NCI-H446 treated with DMSO at 0.1 percent for 48 hours (cell line): ENCODE measurements at places on chromosomes 3 and 15.

- no peak for DNase-seq
Measured at GRCh38 chr15:90646662-90647305, 70.4 kb upstream of the BLM start.

DNA sequence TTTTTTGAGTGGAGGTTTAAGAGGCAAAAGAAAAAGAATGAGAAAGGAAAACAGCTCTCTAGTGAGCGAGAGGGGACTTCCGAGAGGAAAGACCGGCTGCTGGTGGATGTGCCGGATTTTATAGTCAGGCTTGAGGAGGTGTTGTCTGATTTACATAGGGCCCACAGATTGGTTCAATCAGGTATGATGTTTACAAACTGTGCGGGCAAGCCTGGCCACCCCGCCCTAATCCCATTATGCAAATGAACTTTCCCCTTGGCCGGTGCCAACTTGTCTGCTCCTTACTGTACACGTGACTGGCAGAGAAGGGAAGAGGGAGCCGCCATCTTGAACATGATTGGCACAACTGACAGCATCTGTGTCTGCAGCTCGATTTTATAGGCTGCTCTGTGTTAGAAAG, 44.7 kb downstream of the FAM43A start:
- DNase-seq, result peak; percentile 82

- DNase-seq, result peak; percentile 66
Measured at GRCh38 chr15:70100474-70101341, 3.0 kb upstream of the TLE3 start.

DNA sequence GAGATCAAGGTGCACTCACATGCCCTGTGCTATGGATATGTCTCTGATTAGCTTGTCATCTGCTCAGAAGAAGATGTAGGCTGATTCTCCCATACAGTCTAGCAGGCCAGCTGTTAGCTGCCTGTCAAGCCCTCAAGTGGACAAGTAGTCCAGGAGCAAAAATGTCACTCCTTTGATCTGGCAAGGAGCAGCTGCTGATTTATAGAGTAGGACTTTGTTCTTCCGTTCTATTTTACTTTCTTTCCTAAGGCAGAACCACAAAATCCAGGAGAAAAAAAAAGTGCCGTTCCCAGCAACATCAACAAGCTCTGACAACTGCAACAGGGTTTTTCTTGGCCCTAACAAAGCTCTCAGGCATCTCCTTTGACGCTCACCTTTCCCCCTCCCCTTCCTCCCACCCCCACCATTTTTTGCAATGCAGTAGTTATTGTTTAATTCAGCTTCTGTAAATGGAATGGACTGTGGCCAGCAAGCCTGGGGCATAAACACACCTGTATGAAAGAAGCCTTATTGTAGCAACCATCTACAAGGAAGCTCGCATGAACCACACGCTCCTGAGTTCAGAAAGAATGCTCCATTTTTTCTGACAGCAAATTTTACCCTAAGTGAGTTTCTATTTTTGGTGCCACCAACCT, 196.3 kb downstream of the MEIS2 start:
- DNase-seq, result no peak

GRCh38 chr3:115689928-115690327, 66.6 kb downstream of the GAP43 start:
- peak; percentile 55 for DNase-seq

DNA sequence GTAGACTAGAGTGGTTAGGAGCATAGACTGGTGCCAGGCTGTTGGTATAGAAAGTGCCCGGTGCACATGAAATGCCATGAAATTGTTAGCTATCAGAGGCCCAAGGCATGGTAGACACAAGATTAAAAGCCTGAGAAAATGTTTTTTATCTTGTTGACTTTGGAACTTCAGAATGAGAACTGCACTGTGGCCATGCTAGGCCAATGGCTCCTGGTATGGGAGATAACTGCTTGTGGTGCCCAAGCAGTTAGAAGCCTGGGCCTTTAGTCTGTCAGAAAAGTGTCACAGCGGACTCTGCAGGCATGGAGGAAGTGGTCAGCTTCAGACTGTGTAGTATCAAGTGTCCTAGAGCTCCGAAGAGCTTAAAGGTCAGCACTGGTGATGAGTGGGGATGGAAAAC, 11.9 kb downstream of the FYCO1 start:
- DNase-seq, result no peak

DNA sequence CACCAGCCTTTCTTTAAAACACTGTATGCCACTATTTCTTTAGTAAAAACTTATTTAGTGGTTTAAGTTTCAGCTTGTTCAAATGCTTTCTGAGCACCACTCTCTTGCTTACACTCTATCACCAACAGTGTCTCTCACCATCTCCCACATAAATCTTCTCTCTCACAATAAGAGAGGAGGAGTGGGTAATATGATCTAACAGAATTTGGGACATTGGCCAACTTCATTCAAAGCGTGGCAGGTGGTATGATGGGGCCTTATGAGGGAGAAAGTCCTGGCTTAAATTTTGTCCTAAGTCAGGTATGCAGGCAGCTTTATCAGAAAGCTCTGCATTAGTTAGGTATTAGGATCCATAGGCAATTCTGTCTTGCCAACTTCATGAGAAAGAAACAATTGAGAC, 1132.5 kb downstream of the TUSC7 start:
- peak; percentile 21 for DNase-seq

DNA sequence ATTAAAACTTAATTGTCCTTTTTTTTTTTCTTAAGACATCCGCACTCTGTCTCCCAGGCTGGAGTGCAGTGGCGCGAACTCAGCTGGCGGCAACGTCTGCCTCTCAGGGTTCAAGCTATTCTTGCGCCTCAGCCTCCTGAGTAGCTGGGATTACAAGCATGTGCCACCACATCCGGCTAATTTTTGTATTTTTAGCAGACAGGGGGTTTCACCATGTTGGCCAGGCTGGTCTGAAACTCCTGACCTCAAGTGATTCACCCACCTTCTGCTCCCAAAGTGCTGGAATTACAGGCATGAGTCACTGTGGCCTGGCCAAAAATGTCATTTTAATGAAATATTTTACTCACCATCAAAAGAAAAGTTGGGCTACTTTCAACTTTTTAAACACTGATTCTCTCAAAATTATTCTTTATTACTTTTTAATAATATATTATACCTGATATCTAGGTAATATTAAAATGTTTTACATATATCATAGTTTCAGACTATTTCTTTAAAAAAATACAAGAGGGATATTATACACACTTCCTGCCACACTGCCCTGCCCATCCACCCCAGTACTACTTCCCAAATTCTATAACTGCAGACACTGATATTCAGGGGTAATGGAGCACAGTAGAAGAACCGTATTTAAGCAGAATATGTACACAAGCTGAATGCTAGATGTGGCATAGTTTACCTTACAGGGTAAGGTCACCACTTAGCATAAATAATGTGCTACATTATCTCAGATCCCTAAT, 723.9 kb upstream of the ZNF385D start:
- no peak for DNase-seq

- no peak for DNase-seq
Measured at GRCh38 chr3:66789580-66790237, 208.4 kb upstream of the KBTBD8 start.

GRCh38 chr3:73516631-73517030, 108.1 kb downstream of the PDZRN3 start:
- no peak for DNase-seq

DNA sequence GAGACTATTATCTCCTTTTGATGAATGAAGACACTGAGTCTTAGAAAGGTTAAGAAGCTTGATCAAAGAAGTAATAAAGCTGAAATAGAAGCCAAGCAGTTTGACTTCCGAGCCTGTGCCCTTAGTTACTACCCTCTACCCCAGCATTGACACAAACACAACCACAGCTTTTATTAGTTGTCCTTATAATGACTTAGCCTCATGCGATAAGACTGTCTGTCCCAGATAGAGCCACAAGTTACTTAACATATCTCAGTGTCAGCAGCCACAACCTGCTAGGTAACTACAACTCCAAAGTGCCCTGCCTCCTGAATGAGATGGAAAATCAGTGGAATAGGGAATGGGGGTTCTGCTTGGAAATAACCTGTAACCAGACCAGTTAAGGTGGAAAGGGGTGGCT, 781.6 kb upstream of the CFAP20DC start:
- DNase-seq, result no peak

- DNase-seq, result no peak
Measured at GRCh38 chr3:108250626-108251025, 28.4 kb upstream of the IFT57 start.

GRCh38 chr3:133377396-133377795, 22.5 kb upstream of the BFSP2 start:
- no peak for DNase-seq

DNA sequence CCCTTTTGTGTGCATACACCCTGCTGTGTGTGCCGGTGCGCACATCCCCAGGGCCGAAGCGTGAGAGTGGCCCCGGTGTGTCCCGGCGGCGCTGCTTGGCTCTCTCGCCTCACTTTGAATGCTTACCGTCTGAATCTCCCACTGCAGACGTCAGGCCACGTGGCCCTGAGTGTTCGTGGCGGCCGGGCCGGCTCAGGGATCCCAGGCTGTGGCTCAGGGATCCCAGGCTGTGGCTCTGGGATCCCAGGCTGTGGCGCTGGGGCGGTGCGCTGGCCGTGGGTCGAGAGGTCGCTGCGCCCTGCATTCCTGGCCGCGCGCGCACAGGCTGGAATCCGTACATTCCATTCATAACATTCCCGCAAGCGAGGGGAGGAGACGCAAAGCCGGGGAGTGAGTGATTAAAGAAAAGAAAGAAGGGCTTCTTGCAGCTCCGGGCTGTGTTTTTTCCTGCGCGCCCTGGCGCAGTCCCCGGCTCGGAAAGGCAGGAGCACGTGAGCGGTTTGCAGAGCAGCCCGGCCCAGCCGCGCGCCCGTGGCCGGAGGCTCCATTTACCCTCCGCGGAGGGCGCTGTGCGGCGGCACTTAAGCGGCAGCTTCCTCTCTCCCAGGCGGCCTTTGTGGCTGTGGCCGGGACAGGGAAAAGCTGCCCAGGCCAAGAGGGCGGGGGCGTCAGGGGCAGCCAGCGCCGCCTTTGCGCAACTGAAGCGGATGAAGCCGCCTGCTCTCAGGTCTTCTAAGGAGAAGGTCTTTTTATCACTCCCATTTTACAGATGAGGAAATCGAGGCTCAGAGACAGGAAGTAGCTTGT, 87.0 kb upstream of the ALDH1L1 start:
- DNase-seq, result no peak

- DNase-seq, result no peak
Measured at GRCh38 chr15:95470997-95471689, 859.4 kb upstream of the NR2F2 start.

GRCh38 chr3:124788254-124788745, 58.0 kb downstream of the UMPS start:
- DNase-seq, result no peak

DNA sequence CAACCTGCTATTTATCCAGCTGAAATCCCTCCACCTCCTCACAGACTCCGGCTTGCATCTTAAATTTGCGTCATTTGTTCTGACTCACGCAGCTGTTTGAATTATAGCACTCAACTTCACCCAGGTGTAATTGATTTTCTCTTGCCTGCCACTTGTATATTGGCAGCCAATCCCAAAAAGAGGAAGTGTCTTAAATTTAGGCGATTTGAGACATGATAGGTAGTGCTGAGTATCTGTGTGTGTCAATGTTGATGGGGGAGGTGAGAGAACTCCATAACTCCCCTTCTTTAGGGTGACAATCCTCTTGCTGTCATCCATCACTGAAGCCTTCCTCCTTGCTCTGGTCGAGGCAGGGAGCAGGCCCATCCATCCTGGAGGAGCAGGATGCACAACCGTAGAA, 77.2 kb upstream of the TPRG1 start:
- no peak for DNase-seq

- no peak for DNase-seq
Measured at GRCh38 chr3:57826952-57827723, 71.0 kb downstream of the SLMAP start.

- no peak for DNase-seq
Measured at GRCh38 chr3:175651716-175652115, 792.6 kb downstream of the NAALADL2 start.

DNA sequence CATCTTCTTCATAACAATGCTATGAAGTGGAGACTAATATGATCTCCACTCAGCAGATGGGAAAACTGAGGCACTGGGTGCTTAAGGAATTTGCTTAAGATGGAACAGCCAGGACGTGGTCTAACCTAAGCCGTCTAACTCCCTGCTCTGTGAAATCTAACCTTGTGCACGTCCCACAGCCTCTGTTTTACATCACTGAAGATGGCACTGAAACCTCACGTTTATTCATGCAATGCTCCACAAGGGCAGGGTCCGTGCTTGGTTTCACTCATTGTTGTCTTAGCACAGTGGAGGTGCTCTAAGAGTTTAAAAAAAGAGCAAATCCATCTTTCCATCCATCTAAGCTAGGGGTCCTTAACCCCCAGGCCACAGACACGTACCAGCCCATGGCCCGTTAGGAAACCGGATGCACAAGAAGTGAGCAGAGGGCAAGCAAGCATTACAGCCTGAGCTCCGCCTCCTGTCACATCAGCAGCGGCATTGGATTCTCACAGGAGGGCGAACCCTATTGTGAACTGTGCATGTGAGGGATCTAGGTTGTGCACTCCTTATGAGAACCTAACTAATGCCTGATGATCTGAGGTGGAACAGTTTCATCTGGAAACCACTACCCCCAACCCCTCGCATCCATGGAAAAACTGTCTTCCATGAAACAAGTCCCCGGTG, 118.0 kb downstream of the FOXP1 start:
- no peak for DNase-seq

DNA sequence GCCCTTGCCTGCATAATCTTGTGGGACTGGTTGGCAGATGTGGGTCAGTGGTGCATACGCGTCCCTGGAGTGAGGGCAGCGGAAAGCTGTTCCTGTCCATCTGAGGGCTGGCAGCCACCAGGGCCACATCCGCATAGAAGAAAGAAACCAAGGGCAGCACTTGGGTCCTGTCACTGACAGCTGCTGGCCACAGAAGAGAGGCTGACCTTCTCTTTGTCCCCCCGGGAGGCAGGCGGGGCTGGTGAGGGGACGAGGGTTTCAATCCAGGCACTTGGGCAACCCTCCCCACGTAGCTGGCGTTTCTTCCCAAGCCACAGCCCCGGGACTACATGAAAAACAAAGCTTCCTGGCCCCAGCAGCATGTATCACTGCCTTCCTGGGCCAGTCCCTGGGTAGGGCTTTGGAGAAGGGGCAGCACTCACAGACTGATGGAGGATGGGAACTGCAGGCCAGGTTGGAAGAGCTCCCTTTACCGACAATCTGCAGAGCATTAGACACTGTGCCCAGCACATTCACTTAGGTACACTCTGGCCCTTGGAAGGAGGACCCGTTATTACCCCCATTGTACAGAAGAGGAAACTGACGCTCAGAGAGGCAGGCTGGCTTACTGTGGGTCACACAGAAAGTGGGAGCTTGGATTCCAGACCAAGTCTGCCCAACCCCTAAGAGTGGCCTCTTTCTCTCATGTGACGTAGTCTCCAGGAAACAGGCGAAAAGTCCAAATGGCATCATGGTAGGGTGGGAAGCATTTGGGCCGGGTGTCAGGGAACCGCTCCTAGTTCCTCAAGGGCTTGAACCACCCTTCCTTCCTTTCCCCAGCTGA, 78.8 kb upstream of the SLC6A6 start:
- no peak for DNase-seq

DNA sequence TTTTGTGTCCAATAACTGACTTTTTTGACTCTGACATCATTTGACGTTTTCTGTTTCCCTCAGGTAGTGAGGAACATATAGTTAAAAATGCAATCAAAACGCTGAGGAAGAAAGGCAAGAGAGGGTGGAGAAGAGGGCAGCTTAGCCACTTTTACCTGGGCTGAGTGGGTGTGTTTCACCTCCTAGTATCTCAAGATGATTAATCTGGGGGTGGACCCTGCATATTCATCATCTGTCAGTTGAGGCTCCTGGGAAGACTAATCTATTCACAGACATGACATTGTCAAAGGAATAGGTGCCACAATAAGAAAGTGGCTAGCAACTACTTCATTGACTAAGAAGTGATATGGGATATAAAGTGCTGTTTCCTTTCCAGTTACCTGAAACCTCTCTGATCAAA, 331.5 kb upstream of the RARB start:
- no peak for DNase-seq
